Stimulated activated CD4-positive, alpha-beta T cell treated with anti-CD3 and anti-CD28 coated beads, Interleukin-1b, Interleukin-23, amount 100 ng/mL, for 4 hours (primary cell): ENCODE measurements at places on chromosomes 11 and 22.

- DNase-seq: no peak
These were observed 1032.6 kb downstream of the OPCML start for GRCh38 chr11:132499661-132500060.

- no peak for DNase-seq
These were observed 183.2 kb upstream of the NECTIN1 start for GRCh38 chr11:119912229-119912628.

DNA sequence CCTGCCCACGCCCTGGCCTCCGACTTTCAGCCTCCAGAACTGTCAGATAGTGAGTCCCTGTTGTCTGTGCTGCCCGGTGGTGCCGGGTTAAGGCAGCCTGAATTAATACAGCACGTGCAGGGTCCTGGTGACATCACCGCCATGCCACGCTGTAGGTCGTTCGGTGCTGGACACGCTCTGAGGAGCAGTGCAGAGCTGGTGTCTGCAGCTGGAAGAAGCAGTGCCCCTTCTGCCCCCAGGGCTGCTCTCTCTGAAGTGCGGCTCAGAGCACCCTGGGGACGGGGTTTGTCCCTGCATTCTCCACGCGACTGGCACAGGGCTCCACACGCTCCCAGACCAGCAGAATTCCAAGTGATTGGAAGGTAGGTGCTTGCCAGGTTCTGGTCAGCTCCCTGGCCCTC is 831.5 kb downstream of the TBC1D22A start:
- no peak for DNase-seq

DNA sequence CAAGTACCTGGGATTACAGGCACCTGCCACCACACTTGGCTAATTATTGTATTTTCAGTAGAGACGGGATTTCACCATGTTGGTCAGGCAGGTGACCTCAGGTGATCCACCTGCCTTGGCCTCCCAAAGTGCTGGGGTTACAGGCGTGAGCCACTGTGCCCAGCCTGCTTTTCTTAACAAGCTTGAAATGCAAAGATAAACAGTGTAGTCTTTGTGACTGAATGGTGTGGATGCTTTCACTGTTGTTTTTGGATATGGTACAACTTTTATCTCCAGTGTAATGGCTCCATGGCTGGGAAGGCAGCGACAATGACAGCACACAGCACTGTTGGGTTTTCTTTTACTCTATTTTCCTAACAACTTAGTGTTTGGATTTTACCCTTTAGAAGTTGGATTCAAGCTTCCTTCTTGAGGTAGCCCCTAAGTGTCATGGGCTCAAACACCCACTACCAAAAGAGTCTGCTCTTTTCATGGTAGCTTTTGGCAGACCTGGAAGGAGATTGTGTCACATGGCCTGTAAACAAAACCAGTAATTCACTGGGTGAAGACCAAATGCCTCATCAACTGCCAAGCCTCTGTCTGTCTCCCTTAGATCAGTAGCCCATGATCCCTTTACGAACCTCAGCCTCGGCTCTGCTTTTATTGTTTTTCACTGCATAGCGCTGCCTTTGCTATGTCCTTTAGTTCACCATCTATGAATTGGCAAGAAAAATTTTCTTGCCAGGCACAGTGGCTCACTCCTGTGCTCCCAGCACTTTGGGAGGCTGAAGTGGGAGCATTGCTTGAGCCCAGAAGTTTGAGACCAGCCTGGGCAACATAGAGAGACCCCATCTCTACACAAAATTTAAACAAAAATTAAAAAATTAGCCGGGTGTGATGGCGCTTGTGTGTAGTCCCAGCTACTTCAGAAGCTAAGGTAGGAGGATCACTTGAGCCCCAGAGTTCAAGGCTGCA is 6.4 kb downstream of the VPS51 start:
- DNase-seq: no peak

DNA sequence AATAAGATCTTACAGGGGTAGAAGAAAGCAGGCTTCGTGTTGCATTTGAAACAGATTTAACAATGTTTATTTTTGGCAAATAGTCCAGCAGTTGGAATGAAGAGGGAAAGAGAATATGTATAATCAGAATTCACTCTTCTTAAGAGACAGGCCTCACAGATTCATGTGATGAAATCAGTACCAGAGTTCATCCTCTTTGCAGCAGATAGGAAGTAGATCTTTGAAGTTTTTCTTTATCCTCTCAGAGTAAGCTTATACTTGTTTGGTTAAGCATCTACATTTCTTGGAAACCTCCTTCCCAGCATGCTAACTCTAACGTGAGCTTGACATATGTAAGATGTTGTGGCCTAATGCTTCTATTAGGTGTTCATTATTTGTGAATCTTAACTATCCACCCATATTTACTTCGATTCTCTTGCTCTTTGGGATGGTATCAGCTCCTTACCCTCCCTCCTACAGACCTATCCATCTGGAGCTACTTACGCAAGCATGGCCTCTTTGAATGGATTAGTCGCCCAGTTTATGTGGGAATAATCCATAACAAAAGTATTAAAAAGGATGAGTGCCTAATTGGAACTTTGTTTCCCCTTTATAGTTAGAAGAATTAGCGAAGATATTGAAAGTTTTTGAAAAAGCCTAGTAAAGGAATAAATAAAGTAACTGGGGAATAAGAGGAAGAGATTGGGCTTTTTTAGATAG is 80.1 kb downstream of the PRMT3 start:
- no peak for DNase-seq
